CD4-positive, alpha-beta T cell treated with Interleukin-4 for 4 hours (primary cell): ENCODE measurements at places on chromosomes 2 and 18.
A peak's percentile ranks its signal among the peaks of the same experiment; 100 is the strongest.

DNA sequence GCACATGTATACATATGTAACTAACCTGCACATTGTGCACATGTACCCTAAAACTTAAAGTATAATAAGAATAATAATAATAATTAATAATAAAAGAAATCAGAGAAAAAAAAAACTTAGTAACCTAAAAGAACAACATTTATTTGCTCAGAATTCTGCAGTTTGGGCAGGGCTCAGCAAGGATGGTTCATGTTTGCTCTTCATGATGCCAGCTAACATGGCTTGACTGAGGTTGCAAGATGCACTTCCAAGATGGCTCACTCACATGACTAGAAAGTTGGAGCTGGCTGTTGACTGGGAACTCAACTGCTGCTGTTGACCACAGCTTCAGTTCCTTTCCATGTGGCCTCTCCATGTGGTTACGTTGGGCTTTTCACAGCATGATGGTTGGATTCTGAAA is 56.4 kb downstream of the KLHL29 start:
- no peak for DNase-seq

DNA sequence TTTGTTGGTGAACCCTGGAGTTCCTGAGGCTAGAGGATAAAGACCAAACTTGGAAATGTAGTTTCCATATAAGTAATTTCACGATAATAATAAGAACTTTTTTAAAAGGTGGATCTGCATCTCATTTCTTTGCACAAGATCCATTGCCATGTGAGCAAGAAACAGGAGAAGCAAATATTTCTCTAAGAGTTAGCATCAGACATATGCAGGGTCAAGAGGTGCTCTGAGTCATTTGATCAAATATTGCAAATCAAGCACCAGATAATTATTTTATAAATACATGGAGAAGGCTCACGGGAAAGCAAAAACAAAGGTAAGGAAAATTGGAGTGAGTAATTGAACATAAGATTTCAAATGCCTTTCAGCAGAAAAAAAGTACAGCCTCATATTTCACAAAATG is 118.0 kb downstream of the DTNA start:
- no peak for DNase-seq

DNA sequence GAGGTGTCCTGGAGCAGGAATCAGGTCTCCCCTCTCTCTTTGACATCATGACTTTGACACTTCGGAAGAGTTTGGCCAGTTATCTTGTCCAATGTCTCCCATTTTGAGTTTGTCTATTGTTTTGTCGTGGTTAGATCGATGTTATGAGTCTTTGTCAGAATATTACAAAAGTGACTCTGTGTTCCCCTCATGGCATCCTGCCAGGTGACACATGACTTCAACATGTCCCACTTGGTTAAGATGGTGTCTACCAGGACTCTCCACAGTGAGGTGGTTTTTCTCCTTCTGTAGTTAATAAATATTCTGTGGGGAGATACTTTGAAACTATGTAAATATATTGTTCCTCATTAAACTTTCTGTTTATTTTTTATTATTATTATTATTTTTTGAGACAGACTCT is 76.6 kb upstream of the BZW1 start:
- DNase-seq, result no peak

DNA sequence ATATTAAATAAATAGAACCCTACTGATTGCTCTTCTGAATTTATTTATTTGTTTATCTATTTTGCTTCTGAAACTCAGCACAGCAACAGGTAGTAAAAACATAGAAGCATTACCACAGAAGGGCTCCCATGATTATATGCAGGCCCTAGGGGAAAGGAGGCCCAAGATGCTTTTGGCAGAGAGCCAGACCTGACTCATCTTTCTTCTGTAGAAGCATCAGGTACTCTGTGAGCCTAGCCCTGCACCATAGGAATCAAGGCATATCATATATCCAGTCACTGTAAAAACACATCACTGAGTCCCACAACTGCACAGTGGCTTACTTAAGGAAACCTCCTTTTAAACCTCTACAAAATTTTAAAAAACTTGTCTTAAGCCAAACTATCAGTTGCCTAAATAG is 1.8 kb downstream of the SCN9A start:
- DNase-seq, result peak; percentile 6

- no peak for DNase-seq
These were observed 137.7 kb upstream of the TRIB2 start for GRCh38 chr2:12579018-12579417.

- DNase-seq, result no peak
These were observed 306.7 kb upstream of the CCDC68 start for GRCh38 chr18:55265984-55266383.

GRCh38 chr2:19111354-19111753 is 247.1 kb downstream of the OSR1 start:
- no peak for DNase-seq

DNA sequence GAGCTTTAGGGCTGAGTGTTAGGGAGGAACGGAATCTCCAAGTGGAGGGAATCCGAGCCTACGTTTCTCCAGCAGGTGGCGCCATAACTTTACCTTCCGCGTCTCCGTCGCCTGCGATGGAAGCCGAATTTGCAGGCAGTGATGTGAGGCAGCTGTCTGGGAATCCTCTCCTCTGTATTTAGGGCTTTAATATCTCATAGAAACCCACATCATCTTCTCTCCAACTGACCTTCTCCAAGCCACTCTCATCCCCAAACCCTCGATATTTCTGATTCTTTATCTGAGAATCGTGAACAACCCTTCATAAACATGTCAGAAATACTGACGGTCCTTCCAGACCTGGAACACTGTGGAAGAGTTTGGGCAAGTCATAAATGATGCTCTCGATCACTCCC is 27.5 kb downstream of the SIX2 start:
- peak; percentile 58 for DNase-seq

DNA sequence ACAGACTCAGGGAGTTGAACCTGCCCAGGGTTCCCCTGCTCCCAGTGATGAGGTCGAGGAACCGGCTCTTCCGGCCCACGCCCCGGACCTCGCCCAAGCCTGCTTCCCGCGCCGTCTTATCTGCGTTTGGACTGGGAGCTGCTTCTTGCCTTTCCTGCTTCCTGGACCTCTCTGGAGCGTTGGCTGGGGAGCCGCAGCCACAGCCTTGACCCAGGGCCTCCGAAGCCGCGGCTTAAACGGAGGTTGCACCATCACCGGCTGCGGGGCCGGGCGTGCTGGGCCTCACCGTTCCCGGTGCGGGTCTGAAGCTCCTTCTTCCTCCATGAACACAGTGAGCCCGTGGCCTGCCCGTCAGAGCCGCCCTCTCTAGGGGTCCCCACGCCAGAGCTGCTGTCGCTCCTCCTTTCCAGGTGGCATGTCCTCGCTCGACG is 13.3 kb downstream of the NTSR2 start:
- no peak for DNase-seq

DNA sequence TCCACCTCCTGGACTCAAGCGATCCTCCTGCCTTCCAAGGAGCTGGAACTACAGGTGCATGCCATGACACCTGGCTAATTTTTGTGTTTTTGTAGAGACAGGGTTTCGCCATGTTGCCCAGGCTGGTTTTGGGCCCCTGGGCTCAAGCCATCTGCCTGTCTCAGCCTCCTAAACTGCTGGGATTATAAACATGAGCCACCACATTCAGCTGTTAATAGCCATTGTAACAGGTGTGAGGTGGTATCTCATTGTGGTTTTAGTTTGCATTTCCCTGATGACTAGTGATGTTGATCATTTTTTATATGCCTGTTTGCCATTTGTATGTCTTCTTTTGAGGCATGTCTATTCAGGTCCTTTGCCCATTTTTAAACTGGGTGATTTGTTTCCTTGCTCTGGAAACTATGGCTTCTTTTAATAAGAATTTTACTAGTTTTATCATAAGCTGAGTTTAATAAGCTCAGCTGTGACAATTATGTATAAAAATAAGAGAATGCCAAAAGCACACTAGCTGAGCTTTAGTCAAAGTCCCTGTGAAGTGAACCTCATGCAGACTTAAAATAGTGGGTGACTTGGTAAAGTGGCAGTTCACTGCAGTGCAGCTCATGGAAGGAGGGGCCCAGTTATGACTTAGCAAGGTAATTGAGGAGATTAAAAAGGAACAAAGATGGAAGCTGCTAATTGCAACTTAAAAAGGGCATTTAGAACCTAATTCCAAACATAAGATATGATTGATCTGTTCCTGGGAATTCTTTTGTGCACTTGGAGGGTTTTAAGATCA is 465.1 kb downstream of the TGIF1 start:
- no peak for DNase-seq

DNA sequence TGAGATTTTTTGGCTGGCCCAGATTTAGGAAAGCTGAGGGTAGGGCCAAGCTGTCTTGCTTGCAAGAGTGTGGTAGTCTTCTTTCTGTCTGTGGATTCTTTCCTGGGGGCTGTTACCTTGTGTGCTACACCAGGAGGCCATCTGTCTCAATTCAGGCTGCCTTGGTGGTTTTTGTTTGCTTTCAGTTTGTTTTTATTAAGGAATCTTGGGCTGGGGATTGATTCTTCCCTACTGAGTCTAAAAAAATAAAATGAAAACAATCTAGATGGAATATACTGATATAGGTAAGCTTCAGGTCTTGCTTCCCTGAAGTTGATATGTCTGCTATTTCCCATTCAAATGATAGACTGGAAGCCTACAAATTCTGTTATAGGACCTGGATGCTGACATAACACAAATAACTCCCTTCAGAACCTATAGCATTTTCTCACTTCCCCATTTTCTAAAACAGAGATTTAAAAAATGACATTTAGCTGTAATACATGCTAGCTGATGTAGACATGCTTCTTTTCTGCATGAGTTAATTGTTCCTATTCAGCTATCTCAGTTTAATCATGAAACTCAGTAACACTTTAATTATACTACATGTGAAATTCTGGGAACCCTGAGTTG is 5.3 kb downstream of the LHCGR start:
- DNase-seq, result no peak

DNA sequence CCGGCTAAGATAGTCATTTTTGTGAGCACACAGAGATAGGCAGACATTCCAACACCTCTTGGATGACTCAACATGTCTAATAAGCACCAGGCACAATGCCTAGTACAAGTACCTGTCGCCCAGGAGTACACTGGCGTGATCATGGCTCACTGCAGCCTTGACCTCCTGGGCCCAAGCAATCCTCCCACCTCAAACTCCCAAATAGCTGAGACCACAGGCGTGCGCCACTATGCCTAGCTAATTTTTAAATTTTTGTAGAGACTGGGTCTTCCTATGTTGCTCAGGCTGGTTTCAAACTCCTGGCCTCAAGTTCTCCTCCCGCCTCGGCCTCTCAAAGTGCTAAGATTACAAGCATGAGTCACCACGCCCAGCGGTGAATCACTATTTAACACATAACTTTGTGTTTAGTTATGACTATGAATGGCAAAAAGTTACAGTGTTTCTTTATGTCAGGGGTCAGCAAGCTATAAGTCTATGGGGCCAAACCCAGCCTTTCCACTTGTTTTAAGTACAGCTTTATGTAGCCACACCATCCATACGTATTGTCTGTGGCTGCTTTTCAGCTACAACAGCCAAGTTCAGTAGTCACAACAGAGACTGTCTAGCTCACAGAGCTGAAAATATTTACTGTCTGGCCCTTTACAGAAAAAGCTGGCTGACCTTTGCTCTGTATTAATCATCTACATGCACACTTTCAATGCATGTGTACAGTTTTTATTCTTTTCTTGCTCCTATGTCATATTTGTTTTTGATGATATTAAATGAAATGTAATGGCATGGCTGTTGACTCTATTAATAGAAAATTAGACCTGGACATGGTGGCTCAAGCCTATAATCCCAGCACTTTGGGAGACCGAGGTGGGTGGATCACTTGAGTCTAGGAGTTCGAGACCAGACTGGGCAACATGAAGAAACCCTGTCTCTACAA is 18.7 kb downstream of the ORC2 start:
- DNase-seq, result peak; percentile 37

GRCh38 chr2:71699428-71699827 is 246.1 kb downstream of the DYSF start:
- no peak for DNase-seq

DNA sequence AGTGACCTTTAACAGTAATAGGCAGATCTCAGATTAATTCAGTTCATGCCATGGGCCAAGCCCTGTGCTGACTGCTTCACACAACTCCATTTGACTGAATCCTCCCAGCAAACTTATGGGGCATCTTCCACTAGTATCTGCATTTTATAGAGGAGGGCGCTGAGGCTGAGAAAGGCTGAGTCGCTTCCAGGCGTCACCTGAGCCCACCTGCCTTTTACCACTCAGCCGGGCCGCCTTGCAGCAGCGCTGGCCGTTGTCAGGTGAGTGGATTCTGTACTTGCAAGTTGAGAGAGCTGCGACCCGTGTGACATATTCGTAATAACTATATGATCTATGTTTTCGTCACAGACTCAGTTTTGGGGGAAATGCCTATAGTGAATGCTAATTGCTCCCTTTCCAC is 59.3 kb upstream of the B3GNT7 start:
- DNase-seq, result no peak

- no peak for DNase-seq
These were observed 69.3 kb upstream of the ITGB6 start for GRCh38 chr2:160269365-160269764.

DNA sequence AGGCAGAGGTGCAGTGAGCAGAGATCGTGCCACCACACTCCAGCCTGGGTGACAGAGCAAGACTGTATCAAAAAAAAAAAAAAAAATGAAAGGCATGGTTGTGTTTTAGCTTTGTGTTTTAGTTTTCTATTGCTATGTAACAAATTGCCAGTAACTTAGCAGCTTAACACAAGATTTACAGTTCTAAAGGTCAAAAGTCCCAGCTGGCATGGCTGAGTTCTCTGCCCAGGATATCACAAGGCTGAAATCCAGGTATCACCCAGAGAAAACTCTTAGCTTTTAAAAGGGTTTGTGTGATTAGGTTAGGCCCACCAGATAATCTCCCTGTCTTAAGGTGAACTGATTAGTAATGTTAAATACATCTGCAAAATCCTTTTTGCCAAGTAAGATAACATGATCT is 107.7 kb upstream of the YPEL5 start:
- DNase-seq, result no peak

DNA sequence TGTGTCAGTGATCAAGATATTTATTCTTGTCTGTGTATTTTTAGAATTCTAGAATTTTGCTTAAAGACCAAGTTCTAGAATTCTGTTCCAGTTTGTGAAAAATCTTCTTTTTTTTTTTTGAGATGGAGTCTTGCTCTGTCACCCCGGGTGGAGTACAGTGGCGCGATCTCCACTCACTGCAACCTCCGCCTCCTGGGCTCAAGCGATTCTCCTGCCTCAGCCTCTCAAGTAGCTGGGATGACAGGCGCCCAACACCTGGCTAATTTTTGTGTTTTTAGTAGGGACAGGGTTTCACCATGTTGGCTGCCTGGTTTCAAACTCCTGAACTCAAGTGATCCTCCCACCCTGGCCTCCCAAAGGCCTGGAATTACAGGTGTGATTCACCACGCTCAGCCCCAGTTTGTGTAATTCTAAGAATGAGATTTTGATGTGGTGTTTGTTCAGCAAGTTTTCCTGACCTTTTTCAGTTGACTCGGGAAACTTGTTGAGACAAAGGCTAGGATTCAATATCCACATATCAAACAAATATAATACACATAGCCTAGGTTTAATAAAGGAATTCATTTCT is 3.6 kb downstream of the EIF5B start:
- no peak for DNase-seq

GRCh38 chr2:23628926-23629771 is 244.2 kb downstream of the KLHL29 start:
- no peak for DNase-seq
